ENCODE measurements at places on chromosomes 5 and 9.

GRCh38 chr5:157603333-157604190 is 28.0 kb upstream of the ADAM19 start:
- DNase-seq = peak; percentile 71

DNA sequence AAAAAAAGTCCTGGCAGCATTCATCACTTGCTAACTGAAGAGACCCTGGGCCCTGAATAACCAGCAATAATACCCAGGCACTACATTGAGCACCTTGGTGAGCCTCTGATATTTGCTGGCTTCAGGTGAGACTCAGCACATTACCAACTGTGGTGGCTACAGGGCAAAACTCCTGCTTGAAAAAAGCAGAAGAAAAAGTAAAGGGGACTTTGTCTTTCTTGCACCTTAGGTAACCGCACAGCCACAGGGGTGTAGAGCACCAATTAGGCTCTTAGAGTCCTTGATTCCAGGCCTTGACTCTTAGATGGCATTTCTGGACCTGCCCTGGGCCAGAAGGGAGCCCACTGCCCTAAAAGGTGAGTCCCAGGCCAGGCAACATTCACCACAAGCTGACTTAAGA is 269.5 kb downstream of the AUH start:
- DNase-seq = no peak

- peak; percentile 74 for DNase-seq
Measured at GRCh38 chr9:83649080-83649479, 26.1 kb downstream of the IDNK start.

DNA sequence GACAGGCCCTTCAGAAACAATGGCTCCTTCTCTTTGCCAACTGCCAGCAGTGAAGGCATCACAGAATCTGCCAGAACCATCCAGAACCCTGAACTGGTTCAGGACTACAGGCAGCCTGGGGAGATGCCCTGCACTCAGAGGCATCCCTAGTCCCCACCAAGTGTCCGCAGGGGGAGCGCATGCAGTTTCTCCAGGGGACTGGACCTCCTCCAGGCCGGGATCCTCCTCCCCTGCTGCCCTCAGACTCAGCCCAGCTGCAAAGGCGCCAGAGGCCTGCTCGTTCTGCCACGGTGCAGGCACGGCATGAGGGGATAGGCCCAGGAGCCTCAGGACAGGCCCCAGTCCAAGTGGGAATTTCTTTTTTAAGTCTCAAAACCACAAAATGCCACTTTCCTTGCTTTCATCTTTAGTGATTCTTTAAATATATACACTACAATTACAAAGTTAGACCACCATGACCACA is 72.0 kb downstream of the SEMA4D start:
- DNase-seq = no peak

- DNase-seq = no peak
Measured at GRCh38 chr5:177985430-177986040, 10.5 kb downstream of the PROP1 start.

- DNase-seq = no peak
Measured at GRCh38 chr9:103839197-103839596, 254.9 kb upstream of the SMC2 start.

DNA sequence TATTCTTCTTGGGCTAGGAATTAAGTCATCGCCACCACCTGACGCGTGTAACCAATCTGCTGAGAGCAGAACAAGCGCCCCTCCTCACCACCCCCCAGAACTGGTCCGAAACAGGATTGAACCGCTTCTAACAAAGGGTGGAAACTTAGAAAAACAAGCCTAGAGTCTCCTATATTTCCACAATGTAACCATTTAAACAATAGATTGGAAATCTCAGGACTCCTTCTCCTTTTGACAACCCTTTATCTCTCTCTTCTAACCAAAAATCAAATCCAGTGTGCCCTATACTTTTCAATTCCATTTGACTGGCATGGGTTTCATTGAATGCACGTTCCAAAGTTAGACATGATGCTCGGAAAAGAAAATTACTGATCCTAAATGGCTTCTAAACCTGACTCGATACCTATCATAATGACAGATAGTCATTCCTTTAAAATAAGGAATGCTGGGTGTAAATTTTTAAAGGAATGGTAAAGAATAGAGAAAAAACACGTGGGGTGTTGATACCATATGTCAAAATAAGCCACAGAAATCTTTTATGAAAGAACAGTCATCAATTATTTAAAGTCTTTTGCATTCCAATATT is 1.2 kb downstream of the ARRDC3 start:
- DNase-seq = peak; percentile 90

DNA sequence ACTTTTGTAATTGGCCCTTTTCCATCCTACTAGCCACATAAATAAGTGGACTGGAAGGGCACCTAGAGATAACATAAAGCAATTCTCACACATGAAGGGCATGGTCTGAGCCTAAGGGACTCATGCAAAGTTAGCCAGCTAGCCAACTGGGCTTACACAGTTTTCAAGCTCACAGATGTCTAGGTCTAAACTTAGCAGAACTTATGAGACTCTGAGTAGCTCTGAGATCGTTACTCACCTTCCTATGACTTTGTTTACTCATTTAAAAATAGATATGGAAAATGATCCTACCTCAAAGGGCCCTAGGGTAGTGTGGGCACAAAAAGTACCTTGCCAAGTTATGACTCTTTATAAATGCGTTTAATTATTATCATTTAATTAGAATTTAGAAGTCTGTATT is 410.4 kb upstream of the MPDZ start:
- DNase-seq = no peak

GRCh38 chr9:130117816-130118632 is 54.2 kb upstream of the NCS1 start:
- DNase-seq = no peak

- DNase-seq = no peak
Measured at GRCh38 chr5:57394421-57395210, 88.0 kb downstream of the ACTBL2 start.

DNA sequence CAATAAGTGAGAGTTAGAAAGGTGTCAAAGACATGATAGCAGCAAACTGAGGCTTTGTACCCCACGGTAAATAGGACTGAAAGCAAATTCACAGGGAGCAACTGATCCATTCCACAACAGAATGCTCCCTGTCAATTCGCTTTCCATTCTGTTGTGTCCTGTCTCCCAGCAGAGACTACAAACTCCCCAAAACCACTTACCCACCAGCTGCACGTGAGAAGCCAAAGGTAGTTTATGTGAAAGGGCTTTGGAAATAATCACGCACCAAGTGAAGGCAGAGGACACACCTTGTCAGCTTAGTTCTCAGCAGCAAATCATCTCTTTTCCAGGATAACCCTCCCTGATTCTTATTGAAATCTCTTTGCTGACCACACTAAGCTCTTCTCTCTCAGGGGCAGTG is 46.6 kb upstream of the IL17B start:
- DNase-seq = no peak

DNA sequence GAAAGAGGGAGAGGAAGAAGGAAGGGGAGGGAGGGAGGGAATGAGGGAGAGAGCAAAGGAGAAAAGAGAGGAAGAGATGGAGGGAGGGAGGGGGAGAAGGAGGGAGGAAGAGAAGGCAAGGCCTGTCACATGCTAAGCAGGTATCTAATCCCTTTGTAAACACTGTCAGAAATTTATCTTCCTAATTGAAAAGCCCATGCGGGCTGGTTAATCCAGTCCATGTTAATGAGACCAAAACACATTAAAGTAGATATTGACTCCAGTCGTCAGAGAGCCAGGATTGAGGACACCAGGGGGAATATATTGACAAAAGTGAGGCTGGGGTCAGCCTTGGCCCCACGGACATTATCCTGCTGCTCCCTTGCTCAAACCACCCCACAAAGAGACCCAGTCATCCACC is 37.4 kb upstream of the ALDH1B1 start:
- DNase-seq = no peak

DNA sequence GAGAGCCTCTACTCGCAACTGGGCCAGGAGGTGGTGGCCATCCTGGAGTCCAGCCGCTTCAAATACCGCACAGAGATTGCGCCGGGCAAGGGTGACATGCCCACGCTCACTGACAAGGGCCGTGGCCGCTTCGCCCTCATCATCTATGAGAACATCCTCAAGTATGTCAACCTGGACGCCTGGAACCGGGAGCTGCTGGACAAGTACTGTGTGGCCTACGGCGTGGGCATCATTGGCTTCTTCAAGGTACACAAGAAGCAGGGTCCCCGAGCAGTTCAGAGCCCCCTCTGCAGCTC is 13.5 kb downstream of the NDST1 start:
- no peak for DNase-seq

DNA sequence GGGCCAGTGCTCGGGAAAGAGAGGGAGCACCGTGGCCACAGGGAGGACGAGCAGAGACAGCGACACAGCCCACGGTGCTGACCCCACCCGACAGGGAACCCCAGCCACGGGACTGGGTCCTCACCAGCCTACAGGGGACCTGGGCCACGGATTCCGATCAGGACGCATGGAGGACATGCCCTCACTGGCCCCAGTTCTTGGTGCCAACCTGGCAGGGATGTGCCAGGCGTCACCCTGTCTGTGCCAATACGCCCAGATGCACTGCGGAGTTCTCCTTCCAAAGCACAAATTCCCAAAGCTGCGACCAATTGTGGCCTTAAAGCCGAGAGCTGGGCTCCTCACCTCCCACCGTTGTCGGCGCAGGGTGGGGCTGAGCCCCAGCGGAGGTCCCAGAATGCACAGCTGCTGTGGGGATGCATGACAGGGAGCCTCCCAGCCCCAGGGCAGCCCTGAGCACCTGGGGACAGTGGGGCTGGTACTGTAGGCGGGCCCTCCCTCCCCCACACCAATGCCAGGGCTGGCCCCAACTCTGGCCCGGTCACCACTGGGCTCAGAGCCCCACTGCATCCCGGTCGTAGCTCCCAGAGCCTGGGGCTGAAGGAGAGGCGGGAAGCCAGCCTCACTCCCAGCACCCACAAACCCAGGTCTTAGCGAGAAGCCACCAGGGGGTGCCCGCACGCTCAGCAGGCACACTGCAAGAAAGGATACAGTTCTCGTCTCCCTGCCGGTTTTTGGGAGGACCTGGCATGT is 44.2 kb downstream of the NKD2 start:
- DNase-seq = no peak

GRCh38 chr5:73112359-73112758 is 8.0 kb upstream of the TMEM171 start:
- DNase-seq = no peak

DNA sequence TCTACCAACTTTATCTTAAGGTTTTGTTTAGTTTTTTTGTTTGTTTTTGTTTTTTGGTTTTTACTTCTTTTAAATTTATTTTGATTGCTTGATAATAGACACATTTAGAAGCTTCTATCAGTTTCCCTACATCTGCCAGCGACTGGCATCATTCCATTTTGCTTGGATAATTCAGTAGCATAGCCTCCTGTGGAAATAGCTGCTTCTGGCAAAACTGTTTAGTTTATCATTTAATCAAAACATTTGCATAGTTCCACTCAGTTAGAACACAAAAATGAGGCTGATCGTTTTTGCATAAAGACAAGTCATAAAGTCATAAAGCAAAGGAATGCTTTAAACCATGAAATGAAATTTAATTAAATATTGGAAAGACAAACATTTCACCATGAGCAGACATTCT is 133.7 kb upstream of the NFIL3 start:
- DNase-seq = no peak

DNA sequence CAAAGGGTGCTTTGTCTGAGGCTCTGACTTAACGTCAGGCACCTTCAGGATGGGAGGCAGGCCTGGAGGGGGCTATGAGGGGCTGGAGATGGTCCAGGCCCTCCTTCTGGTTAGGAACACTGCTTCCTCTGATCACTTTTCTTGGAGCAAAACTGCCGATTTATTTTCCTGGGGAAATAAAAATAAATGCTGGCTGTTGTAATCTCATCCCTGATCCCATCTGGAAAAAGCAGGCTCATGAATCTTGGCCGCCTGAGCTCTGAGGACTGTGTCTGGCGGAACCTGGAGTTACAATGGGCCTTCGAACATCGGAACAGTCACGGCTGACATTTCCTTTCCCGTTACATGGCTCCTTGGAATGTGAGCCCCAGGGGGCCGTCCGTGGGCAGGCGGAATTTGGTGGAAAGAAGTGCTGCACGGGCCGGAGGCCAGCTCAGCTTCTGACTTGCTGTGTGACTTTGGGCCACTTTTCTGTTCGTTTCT is 157.8 kb downstream of the RGS3 start:
- no peak for DNase-seq

DNA sequence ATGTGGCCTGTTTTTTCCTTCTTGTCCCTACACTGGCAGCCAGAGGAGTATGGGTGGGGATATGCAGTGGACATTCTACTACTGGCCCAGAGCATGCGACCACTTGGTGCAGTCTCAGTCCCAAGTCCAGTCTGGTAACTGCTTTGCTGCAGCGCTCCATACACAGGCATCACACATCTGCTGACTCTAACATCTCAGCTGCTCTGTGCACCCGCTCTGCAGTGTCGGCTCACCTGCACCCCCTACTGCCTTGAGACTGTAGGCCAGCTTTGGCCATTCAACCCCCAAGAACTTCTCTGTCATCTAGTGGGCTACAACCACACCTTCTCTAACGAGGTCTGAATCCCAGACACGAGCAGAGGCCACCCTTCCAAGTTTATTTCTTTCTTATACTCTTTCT is 46.4 kb upstream of the SLCO6A1 start:
- DNase-seq = no peak
